RPMI8226 (cell line): ENCODE measurements at places on chromosomes 6 and 20.

DNA sequence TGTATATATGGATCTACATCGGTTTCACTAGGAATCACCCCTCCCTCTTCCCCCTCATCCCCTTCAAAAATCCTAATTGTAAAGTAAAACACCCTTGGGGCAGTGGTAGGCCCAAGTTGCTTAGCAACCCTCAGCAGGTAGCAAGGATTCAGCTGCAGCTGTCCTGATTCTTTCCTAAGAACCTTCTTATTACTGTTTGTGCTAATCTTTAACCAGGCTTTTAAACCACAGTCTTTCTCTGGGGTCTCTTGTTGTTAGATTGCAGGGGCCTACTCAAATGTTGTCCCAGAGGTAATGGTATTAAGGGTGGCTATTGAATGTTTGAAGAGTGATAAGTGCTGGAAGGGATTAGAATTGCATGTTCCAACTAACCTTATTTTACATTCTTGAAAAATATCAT is 46.4 kb downstream of the PRL start:
- no peak for DNase-seq

GRCh38 chr20:22407237-22408193 is 176.9 kb downstream of the FOXA2 start:
- DNase-seq = no peak

DNA sequence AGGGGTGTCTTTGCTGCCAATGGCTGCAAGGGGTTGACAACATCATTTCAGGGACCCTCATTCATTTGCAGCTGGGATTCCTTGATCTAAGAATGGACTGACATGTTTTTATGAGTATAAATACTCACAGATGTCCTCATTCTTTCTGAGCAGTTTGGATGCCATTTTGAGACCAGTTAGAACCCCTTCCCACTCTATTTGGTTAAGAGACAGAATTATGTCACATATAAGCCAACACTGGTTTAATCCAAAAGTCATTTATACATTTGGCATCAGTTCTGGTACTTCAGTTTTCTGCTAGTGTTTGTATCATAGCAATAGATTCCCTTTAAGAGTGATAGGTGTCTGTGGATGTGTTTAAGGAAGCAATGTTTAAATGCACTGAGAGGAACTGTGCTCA is 248.8 kb downstream of the SAMD5 start:
- DNase-seq = no peak

DNA sequence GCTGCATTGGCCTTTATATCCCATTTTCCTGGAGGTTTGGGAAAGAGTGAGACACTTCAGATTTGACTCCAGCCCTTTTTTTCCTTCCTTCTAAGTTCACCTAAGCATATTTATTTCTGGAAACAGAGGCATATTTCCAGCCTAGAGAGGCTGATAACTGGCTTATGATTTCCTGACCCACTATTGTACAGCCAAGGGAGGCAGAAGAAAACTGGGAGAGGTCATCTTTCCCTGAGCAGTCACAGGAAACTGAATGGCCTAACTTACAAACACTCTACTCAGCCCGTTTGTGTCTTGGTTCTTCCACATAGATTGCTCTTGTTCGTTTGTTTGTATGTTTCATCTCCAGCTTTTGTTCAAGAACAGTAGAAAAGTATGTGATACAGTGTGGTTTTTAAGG is 64.2 kb upstream of the LTV1 start:
- DNase-seq = no peak

DNA sequence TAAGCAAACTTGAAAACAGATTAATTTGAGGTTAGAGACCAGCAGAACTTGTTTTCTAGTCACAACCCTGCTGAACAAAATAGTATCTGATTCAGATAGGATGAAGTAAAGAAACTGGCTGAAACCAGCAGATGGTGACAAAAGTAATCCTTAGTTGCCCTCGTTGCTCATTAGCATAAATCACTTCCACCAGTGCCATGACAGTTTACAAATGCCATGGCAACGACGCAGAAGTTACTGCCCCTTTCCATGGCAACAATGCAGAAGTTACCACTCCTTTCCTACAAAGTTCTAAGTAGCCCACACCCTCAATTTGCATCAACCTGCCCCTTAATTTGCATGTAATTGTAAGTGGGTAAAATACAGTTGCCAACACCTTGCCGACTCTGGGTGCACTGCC is 23.7 kb downstream of the SNRPB start:
- peak; percentile 11 for DNase-seq
